Activated CD4-positive, alpha-beta T cell treated with anti-CD3 and anti-CD28 coated beads, Interleukin-2, amount 10 ng/mL, durations not matched to agents 24 days and 14 days (primary cell): ENCODE measurements at places on chromosomes 7 and 10. TPM values are rescaled to one million over a fixed set of nuclear protein-coding genes. Genes with fewer than 3 reads are reported as not detected.

MMD2 gene
- not detected in 2 replicates for total RNA-seq

DNA sequence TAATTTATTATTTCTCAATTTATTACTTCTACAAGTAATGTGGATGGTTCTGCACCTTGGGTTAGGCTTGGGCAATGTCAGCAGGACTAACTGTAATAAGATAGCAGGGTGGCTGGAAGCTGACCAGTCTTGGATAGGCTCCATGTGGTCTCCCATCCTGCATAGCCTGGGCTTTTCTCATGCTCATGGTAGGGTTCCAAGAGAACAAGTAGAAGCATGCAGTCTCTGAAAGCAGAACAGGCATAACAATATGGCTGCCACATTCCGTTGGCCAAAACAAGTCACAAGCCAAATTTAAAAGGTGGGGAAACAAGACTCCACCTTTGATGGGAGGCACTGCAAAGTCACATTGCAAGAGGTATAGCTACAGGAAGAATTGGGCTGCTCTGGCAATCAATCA lies 98.6 kb upstream of the MDFIC start:
- H3K27ac ChIP-seq, result no peak overlapping the region
- H3K36me3 ChIP-seq, result peaks cover 30% of the 10 kb centered on the region
- H3K4me1 ChIP-seq, result peaks cover 33% of the 10 kb centered on the region
- no peak for DNase-seq
- no peaks in the 10 kb centered on the region for H3K27me3 ChIP-seq

GRCh38 chr10:62112300-62112699 lies 156.3 kb downstream of the RTKN2 start:
- H3K27me3 ChIP-seq, result no peaks in the 10 kb centered on the region
- H3K36me3 ChIP-seq, result peaks cover 5% of the 10 kb centered on the region
- peaks cover 22% of the 10 kb centered on the region for H3K4me1 ChIP-seq
- H3K4me3 ChIP-seq, result no peak overlapping the region
- no peak overlapping the region for H3K27ac ChIP-seq

IDI2 gene
- total RNA-seq, result not detected in 2 replicates

MBL2 gene
- not detected in 2 replicates for total RNA-seq

DNA sequence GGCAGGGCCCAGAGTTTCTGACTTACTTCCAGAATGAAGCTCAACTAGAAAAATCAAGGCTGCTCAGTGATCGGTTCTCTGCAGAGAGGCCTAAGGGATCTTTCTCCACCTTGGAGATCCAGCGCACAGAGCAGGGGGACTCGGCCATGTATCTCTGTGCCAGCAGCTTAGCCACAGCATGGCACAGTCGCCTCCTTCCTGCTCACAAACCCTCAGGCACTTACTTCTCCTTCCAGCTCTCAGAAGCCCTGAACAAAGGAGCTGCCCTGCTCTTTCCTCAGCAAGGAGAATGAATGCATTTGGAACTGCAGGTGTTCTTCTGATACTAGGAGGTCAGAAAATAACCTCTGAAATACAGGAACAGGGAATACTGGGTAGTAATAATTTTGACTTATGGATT lies 219.7 kb upstream of the PRSS1 start:
- H3K36me3 ChIP-seq, result no peaks in the 10 kb centered on the region
- peak overlapping the region; percentile 48 for H3K27ac ChIP-seq
- H3K4me1 ChIP-seq, result no peaks in the 10 kb centered on the region
- peaks cover 19% of the 10 kb centered on the region for H3K27me3 ChIP-seq
- peak overlapping the region; percentile 55 for H3K4me3 ChIP-seq
- no peak for DNase-seq

MACC1 gene
- not detected in 2 replicates for total RNA-seq

GRCh38 chr7:157687845-157688532 lies 351.2 kb downstream of the DNAJB6 start:
- H3K4me3 ChIP-seq, result no peak overlapping the region
- H3K27ac ChIP-seq, result no peak overlapping the region
- peaks cover 53% of the 10 kb centered on the region for H3K27me3 ChIP-seq
- H3K4me1 ChIP-seq, result peaks cover 5% of the 10 kb centered on the region
- DNase-seq, result no peak

GRCh38 chr10:73898730-73899410 lies 12.1 kb upstream of the PLAU start:
- no peak overlapping the region for H3K4me3 ChIP-seq
- peaks cover 8% of the 10 kb centered on the region for H3K4me1 ChIP-seq
- no peak for DNase-seq
- no peak overlapping the region for H3K27ac ChIP-seq
- peaks cover 23% of the 10 kb centered on the region for H3K27me3 ChIP-seq

TEX47 gene
- total RNA-seq, result not detected in 2 replicates

DNA sequence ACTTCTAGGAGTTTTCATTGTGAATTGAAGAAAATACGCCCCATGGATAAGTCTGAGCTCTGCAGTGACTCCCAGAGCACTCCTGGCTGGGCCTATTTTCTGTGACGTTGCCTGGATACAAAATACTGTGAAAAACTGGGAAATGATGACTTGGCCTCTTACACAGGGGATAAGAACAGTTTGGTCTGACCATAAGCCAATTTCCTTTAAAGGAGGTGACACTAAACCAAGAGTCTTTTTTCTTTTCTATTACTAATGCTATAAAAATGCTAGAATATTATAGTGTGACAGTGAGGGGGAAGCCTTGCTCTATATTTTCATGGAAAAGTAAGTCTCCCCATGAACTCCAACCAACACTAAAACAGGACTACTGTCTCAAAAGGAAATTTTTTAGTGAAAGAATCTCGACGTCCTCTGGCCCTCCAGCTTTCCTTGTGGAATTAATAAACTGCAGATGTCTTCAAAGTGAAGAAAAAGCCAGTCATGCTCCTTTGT lies 45.5 kb downstream of the MYOF start:
- H3K27me3 ChIP-seq, result no peaks in the 10 kb centered on the region
- DNase-seq, result no peak
- no peak overlapping the region for H3K4me3 ChIP-seq
- no peaks in the 10 kb centered on the region for H3K36me3 ChIP-seq
- H3K27ac ChIP-seq, result no peak overlapping the region

- no peaks in the 10 kb centered on the region for H3K4me1 ChIP-seq
- peaks cover 2% of the 10 kb centered on the region for H3K36me3 ChIP-seq
- no peaks in the 10 kb centered on the region for H3K27me3 ChIP-seq
- no peak for DNase-seq
- no peak overlapping the region for H3K27ac ChIP-seq
- no peak overlapping the region for H3K4me3 ChIP-seq
Measured at GRCh38 chr7:130107949-130108674, 37.8 kb downstream of the KLHDC10 start.

- no peak overlapping the region for H3K27ac ChIP-seq
- H3K4me1 ChIP-seq, result no peaks in the 10 kb centered on the region
- no peaks in the 10 kb centered on the region for H3K36me3 ChIP-seq
- no peak for DNase-seq
- no peak overlapping the region for H3K4me3 ChIP-seq
- H3K27me3 ChIP-seq, result peaks cover 2% of the 10 kb centered on the region
Measured at GRCh38 chr7:144497282-144497681, 93.8 kb upstream of the NOBOX start.

GRCh38 chr7:20121404-20121803 lies 95.8 kb downstream of the MACC1 start:
- no peaks in the 10 kb centered on the region for H3K36me3 ChIP-seq
- no peak overlapping the region for H3K27ac ChIP-seq
- H3K4me1 ChIP-seq, result no peaks in the 10 kb centered on the region
- H3K27me3 ChIP-seq, result peaks cover 5% of the 10 kb centered on the region
